ENCODE measurements at places on chromosomes 5 and 9.

DNA sequence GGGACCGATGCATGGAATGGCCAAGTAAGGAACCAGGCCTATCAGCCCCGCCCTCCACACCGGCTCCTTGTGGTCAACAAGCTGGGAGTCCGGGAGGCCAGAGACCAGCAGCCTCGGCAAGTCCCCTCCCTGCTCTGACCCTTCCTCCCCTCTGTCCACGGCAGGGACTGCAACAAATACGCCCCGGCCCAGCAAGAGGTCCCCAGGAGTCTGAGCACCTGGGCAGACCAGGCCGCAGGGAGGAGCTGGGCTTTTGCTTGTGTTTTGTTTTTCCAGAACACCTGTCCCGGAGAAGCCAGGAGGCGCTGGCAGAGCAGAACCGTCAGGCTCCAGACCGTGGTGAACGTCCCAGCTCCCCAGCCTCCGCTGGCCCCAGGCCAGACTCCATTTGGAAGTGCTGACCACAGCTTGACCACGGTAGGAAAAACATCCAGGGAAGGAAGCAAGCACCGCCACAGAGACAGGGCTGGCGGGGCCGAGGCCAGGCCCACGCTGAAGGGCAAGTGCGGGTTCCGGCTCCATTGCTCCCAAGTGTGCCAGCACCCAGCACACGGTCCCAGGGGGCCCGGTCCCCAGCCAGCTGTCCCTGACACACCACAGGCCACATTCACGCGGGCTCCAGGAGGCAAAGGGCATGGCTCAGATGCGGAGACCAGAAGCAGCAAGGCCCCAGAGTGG lies 56.7 kb downstream of the VAV2 start:
- peak overlapping the region; percentile 85 for H3K27ac ChIP-seq
- H3K4me1 ChIP-seq, result peaks cover 52% of the 10 kb centered on the region
- H3K27me3 ChIP-seq, result no peaks in the 10 kb centered on the region

DNA sequence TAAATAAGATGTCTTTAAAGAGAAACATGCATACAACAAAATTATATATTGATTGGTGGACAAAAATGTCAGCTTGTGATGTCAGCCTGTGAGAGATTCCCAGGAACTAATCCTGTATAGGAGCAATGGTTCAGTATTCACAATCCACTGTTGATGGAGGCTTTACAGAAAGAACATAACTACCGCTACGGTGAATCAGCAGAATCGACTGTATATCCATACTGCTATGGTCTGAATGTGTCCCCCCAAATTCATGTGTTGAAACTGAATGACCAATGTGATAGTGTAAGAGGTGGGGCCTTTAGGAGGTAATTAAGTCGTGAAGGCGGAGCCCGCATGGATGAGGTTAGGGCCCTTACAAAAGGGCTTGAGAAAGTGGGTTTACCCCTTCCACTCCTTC lies 40.4 kb upstream of the TBC1D2 start:
- no peak for DNase-seq
- no peak overlapping the region for H3K27ac ChIP-seq
- no peak overlapping the region for H3K4me3 ChIP-seq
- no peaks in the 10 kb centered on the region for H3K36me3 ChIP-seq
- no peaks in the 10 kb centered on the region for H3K4me1 ChIP-seq
- no peaks in the 10 kb centered on the region for H3K27me3 ChIP-seq

- no peak overlapping the region for H3K27ac ChIP-seq
- no peak overlapping the region for H3K4me3 ChIP-seq
- H3K4me1 ChIP-seq, result no peaks in the 10 kb centered on the region
- H3K27me3 ChIP-seq, result no peaks in the 10 kb centered on the region
- no peaks in the 10 kb centered on the region for H3K36me3 ChIP-seq
Measured at GRCh38 chr5:149227168-149227826, 44.4 kb upstream of the AFAP1L1 start.

DNA sequence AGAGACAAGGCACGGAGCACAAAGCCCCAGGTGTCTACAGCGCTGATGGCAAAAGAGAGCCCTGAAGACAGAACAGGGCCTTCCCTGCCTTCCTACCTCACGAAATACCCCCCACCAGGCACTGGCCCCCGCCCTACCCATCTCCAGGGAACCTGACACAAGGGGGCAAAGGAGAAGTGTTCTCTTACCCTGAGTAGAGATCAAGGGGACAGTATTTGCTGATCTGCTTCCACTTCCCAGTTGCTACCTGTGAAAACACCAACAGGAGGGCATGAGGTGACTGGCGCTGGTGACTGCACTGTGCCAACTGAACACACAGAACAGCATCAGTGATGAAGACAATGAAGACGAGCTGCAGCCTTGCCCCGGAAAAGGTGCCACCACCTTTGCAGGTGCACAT lies 27.4 kb downstream of the IPPK start:
- no peaks in the 10 kb centered on the region for H3K4me1 ChIP-seq
- H3K36me3 ChIP-seq, result peaks cover 57% of the 10 kb centered on the region
- H3K27me3 ChIP-seq, result no peaks in the 10 kb centered on the region
- H3K27ac ChIP-seq, result no peak overlapping the region

DNA sequence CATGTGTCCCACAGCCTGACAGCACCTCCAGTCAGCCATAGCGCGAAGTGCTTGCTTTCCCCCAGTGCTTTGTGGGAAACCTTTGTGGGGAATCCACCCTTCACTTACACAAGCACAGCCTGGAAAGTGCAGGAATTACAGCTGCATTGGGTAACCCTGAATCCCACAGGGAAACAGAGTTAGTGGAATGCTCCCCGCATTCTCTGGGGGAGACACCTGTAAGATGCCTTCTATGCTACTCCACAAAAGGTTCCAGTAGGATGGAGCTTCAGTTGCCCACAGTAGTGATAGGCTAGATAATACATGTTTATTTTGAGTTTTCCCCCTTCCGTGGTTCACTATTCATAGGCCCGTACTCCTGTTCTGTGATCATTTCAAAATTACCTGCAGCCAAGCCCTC lies 60.3 kb downstream of the TLE4 start:
- no peaks in the 10 kb centered on the region for H3K27me3 ChIP-seq
- peaks cover 26% of the 10 kb centered on the region for H3K4me1 ChIP-seq
- H3K36me3 ChIP-seq, result no peaks in the 10 kb centered on the region

GRCh38 chr9:89802781-89803355 lies 198.1 kb downstream of the GADD45G start:
- H3K27me3 ChIP-seq, result no peaks in the 10 kb centered on the region
- H3K36me3 ChIP-seq, result no peaks in the 10 kb centered on the region
- peak; percentile 57 for DNase-seq
- H3K4me1 ChIP-seq, result no peaks in the 10 kb centered on the region
- H3K4me3 ChIP-seq, result no peak overlapping the region

- DNase-seq, result peak; percentile 50
- no peak overlapping the region for H3K4me3 ChIP-seq
- H3K27me3 ChIP-seq, result no peaks in the 10 kb centered on the region
Measured at GRCh38 chr9:128115187-128116103, 12.1 kb downstream of the PTGES2 start.

Data from thyroid gland (tissue), 4 donors.